Activated CD4-positive, alpha-beta T cell treated with anti-CD3 and anti-CD28 coated beads for 1 hour (primary cell): ENCODE measurements at places on chromosomes 7 and 10.

- DNase-seq: no peak
Measured at GRCh38 chr10:22648547-22648961, 65.8 kb downstream of the PIP4K2A start.

- no peak for DNase-seq
Measured at GRCh38 chr10:88537322-88537721, 45.8 kb downstream of the RNLS start.

DNA sequence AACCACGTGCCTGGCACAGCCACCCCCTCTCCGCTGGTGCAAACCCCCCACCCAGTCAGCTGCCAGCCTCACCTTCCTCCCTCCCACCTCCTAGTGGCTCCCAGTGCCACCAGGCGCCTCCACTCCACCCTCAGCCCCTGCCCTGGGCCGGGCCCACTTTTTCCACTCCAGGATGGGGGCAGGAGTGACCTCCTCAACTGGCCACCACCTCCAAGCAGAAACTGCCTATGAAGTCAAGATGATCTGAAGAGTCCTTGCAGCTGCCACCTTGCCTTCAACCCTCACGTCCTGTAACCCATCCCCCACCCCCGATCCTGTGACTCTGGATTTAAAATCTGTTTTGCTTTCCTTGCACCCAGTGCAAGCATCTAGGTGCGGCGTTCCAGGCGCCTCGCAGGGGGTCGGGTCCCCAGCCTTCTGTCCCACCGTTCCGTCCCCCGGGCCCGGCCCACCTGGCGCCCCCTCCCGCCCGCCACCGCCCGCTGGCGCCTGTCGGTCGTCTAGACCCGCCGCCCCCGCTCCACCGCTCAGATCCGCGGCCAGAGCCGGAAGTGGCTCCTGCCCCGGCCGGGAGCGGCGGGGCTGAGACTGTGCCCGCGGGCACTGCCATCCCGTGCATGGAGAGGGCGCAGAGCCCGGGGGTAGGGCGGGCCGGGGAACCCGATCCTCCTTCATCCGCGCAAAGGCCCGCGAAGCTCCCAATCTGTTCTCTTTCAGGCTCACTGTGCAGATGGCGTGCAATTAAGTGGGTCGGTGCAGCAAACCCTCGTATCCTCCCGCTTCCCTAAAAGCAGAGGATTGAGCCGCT, 51.2 kb upstream of the GTF2I start:
- DNase-seq: no peak

DNA sequence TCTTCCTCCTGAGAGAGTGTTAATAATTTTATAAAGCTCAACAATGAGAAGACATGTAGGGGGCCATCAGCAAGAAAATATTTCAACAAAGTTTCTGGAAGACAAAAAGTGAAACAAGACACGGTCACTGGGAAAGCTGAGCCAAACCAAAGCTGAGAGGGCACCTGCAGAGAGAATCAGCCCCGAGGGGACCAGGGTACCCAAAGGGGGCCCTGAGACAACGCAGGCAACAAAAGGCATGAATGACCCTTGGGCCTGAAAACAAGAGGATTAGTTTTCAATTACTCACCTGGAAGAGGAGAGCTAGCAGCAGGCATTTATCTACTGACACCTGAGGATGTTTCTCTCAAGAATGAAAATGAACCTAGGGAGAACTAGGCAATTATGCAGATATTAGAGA, 461.2 kb upstream of the MGMT start:
- DNase-seq: no peak

DNA sequence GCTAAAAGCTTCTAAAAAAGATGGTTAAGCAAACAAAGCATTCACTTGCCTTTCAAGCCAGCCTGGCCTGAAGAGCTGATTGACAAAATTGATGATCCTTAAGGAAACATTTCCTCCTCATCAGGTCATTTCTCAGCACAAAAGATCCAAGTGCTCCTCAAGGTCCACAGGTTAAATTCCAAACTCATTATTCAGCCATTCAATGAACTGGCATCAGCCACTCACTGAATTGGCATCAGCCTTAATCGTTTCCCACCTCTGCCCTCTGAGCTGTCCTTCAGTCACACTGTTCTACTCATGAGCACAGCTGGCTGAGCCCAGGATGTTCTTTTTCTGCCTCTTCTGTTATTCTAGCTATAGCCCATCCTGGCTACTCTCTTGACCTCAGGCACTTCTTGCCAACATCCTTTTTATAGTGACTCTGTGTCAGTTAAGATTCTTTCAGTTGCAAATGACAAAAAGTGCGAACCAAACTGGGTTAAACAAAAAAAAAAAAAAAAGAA, 147.5 kb downstream of the RAB11FIP2 start:
- no peak for DNase-seq

DNA sequence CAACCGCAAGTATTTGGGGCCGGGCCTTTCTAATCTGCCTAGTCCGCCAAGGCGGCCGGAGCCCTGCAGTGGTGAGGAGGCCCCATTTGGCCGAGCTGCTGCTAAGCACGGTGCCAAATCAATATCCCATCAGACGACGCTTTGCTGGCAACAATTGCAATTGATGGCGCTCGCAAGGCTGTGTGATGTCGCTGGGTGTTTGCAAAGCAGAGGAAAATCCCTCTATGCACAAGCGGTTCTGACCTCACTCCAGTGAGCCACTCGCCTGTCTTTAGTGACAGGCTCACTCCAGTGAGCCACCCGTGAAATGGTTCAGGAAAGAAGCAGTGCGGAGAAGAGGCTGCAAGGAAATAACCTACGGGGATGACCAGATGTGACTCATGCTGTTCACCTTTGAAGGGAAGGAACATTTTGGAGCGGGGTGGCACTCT, 18.3 kb upstream of the PDE1C start:
- no peak for DNase-seq

GRCh38 chr7:101128040-101128834, 1.3 kb downstream of the SERPINE1 start:
- DNase-seq: no peak

DNA sequence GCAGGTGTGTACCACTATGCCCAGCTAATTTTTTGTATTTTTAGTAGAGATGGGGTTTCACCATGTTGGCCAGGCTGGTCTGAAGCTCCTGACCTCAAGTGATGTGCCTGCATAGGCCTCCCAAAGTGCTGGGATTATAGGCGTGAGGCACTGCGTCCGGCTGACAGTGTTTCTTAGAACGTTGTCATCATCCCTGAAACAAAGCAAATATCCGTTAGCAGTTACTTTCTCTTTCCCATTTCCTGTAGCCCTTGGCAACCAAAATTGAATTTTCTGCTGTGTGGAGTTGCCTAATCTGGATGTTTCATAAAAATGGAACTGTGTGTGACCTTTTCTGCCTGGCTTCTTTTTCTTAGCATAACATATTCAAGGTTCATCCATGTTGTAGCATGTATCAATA, 22.4 kb downstream of the ZNF33A start:
- no peak for DNase-seq

GRCh38 chr10:95496246-95496911, 64.8 kb downstream of the SORBS1 start:
- DNase-seq: no peak

DNA sequence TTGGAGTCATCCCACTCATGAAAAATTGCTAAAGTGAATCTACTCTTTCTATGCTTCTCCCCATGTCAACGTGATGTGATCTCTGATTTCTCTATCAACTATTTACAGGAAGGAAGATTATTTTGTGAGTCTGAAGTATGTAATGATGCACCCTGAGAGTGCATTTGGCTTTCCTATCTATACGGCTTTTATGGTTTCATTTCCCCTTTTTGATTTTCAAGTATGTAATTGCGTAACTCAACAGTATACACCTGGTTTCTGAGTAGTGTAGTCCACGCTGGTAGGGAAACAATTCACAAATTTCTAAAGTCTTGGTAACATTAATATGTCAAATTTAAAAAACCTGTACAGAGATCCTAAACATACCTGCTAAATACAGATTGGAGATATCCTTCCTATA, 194.7 kb upstream of the SEMA3A start:
- no peak for DNase-seq
